ENCODE measurements at places on chromosomes 5 and 9.

DNA sequence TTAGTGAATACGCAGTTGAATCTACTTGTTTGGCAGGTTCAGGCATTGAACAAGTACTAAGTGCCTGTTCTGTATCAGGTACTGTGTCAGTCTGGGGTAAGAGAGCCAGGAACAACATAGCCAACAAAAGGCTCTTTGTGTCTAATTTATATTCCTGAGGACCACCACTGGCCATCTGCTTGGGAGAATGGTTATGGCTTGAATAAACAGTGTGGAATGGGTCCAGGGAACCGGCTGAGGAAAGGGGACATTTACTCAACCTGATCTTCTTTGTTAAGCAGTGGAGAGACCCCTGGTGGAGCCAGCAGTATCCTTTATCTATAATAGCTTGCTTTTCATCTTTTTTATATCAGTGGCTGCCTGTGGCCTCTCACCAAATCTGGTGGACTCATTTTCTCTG, 38.6 kb downstream of the EXOSC2 start:
- no peak for DNase-seq

DNA sequence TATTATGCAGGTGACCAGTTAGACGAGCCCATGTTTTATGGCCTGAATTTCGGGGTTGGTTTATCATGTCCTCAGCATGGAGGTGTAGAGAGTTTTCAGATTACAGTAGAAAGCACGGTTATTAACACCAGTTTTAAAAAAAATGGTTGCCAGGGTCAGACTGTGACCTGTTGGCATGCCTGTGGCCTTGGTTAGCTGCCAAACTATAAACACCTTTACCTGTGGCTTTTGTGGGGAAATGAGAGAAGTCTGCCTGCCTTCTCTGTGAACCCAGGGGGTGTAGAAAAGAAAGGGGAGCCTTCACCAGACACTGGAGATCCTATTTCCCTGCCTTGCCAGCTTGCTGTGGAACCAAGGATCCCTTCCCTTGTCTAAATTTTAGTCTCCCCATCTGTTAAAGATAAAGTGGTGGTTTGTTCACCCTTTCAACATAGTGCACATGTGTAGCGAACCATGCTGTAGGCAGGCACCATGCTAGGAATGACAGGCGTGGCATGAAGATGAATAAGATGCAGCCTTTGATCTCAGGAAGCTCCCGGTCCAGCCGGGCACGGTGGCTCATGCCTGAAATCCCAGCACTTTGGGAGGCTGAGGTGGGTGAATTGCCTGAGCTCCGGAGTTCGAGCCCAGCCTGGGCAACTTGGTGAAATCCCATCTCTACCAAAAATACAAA, 6.1 kb upstream of the PHF19 start:
- DNase-seq = no peak

- no peak for DNase-seq
Observed at GRCh38 chr5:137366526-137366925, 132.6 kb downstream of the SPOCK1 start.

- no peak for DNase-seq
Observed at GRCh38 chr5:55847837-55848236, 3.3 kb upstream of the IL31RA start.

DNA sequence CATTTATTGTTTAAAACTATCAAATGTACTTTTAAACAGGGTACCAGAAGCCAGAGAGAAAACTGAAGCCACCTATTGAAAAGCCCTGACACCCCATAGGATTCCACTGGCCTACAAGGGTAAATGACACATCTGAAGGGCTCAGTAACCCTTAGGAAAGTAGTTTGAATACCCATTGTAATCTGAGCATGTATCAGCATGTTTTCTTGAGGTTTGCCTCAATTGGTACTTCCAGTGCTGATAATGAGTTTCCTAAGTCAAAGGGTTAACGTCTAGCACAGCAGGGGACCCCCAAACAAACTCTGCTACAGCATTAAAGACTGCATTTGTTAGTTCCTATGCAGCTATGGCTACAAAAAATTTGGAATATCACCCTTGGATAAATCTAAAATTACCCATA, 657.1 kb downstream of the NR2F1-AS1 start:
- DNase-seq = no peak

GRCh38 chr9:121138973-121139372, 62.7 kb downstream of the RAB14 start:
- no peak for DNase-seq

DNA sequence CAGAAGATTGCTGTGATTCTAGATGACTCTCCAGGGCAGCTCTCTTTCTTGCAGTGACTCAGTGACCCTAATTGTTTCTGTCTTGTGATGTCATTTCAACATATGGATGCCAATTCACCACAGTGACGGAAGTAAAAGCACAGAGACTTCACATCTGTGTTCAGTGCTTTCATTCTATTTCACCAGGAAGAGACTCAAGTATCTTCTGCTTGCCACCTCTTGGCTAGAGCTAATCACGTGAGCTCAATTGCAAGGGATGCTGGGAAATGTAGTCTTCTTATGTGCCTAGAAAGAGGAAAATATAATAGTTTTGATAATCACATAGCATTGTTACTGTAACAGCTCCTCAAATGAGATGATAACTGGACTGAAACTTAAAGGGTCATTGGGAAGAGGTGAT, 453.3 kb upstream of the KLF4 start:
- DNase-seq = no peak

DNA sequence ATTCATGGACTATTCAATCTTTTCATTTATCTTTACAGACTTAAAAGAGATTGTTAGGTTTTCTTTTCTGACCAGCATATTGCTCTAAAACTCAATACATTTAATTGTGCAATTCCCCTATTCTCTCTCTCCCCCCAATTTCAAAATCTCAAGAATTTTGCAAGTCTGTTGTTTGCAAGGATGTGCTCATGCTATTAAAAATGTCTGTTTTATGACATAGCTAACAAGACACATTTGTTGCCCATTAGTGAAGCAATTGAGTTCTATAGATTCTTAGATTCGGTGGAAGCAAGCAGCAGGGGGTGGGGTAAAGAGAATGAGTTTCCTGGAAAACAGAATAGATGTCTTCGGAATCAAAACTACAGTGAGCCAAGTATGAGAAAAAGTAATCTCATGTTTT, 8.5 kb upstream of the CSNK1A1 start:
- DNase-seq = peak; percentile 61

DNA sequence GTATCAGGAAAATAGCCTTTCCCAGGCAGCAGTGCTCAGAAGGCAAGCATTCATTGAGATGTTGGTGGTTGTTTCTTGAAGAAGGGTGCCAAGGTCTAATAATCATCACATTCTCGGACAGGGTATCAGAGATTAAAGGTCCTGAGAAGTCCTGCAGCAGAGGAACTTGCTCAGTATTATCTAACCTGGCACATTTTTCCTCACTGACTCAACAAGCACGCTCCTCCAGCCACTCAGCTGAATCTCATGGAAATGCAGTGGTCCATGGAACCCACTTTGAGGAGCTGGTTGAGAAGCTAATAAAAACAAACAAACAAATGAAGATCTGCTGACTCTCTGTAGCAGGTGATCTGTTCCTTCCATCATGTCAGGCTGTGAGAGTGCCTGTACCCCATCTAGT, 35.3 kb upstream of the ICE1 start:
- no peak for DNase-seq

GRCh38 chr5:66285343-66285922, 141.3 kb downstream of the SREK1 start:
- DNase-seq = no peak

DNA sequence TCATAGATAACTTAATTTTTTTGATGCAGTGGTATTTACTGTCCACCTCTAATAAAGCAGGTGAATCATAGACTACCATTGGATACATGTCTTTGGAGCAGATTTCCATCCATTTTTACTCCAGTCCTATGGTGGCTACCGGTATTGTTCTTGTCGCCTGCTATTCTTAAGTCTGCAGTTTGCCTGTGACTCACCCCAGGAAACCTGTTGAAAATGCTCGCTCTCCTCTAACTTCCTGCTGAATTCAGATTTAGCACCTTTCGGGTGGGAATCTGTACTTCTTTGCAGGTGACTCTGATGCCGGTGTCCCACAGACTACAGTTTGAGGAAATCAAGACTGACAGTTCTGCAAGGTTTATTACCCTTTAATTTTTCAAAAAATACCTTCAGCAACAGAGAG, 58.8 kb upstream of the DHFR start:
- no peak for DNase-seq

DNA sequence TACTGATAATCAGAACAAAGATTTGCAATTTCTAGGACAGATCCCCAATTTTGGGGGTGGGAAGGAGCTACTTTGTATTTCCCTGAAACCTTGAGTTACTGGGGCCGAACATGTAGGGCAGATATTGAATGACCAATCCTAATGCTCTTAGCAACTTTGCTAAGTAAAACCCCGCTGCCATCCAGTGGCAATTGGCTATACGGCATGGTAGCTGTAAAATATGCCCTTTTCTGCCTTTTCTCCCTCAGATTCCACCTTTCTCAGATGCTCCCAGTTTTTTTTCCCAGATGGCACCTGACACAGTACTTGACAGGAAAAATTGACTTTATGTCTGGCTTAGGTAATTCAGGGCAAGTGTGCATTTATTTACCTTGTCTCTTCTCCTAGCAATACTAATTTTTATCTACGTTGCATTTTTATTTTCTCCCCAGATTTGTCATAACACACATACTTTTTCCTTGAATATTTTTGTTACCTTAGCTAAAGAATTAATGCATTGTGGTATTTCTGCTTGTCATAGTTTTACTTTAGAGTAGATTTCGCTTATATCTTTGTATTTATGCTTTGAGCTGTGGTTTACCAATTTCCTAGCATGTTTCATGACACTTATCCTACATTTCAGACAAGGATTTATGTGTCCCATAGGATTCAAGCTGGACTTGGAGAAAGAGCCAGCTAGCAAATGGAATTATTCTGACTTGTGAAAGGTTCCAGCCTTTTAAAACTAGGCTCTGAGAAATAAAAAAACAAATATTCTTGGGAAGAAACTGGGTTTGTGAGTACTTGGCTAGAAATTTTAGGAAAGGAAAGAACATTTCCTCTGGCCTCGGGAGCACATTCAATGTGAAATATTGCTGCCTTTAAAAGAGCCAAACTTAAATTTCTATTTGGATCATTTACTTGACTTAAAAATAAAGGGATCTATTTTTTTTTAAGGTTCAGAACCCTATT, 37.4 kb downstream of the PIK3R1 start:
- peak; percentile 62 for DNase-seq

- no peak for DNase-seq
Observed at GRCh38 chr5:5298068-5298633, 124.3 kb upstream of the ICE1 start.

GRCh38 chr5:8457187-8458037, 588.5 kb downstream of the MTRR start:
- DNase-seq = no peak

DNA sequence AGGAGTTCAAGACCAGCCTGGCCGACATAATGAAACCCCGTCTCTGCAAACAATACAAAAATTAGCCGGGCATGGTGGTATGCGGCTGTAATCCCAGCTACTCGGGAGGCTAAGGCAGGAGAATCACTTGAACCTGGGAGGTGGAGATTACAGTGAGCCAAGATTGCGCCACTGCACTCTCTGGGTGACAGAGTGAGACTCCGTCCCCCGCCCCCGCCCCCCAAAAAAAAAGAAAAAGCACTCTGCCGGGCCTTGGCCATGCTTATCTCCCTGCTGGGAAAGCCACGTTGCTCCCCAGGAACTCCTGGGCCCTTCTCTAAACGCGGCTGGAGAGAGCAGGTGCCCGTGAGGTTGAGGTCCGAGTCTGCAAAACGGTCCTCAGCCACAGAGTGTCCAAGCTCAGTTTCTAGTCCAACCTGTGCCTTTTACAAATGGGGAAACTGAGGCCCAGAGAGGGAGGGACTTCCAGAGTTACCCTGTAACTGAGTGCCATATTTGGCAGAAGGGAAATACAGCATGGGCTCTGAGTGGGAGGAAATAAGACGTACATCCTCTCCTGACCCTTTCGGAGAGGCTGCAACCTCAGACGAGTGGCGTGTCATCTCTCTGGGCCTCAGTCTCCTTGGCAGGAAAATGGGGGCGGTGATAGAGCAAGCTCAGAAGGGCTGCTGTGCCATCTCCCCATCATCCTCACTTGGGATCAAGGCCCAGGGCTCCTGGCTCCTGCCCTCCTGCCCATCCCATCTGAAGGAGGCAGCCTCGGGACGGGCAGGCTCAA, 6.6 kb upstream of the PHYHD1 start:
- DNase-seq = no peak

- DNase-seq = no peak
Observed at GRCh38 chr9:105877721-105878120, 183.4 kb downstream of the TMEM38B start.

GRCh38 chr9:131530546-131530919, 530 bp downstream of the UCK1 start:
- DNase-seq = no peak

DNA sequence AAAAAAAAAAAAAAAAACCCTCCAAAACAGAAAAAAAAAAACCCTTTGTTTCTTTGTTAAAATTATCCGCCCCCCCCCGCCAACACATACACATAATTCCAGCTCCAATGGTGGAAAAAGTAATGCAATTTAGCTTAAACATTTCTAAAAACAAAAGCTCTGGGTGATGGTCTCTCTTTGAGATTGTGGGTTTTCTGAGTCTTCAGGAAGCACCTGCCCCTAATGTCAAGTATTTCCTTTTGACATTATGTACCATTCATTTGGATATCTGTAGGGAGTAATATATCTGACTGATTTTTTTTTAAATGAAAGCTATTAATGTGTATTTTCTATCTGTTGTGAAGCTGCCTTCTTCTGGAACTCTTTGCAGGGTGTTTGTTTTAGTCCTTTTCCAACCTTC, 389.7 kb downstream of the TAF11L14 start:
- no peak for DNase-seq

DNA sequence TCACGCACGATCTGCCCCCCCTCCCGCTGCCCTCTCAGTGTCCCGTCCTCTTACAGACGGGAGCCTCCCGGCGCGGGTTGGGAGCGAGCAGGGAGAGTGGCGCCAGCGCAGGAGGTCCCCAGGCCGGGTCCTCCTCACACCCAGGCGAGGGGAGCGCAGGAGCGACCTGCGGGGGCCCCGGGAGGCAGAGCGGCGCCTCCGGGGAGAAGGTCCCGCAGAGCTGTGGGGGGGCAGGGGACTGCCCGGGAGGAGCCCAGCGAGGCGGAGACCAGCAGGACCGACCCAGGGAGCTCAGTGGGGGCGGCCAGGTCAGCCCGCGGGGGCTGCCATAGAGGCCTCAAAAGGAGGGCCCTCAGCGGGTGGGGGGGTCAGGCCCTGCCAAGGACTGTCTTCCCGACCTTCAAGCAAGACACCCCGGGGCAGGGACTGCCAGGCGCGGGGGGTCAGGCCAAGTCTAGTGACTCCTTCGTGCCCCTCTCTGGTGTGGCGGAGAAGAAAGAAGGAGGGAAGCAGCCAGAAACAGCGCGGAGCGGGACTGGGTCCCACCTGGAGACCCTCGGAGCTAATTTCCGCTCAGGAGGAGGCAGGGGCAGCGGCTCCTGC, 123.3 kb upstream of the ERCC6L2 start:
- no peak for DNase-seq

DNA sequence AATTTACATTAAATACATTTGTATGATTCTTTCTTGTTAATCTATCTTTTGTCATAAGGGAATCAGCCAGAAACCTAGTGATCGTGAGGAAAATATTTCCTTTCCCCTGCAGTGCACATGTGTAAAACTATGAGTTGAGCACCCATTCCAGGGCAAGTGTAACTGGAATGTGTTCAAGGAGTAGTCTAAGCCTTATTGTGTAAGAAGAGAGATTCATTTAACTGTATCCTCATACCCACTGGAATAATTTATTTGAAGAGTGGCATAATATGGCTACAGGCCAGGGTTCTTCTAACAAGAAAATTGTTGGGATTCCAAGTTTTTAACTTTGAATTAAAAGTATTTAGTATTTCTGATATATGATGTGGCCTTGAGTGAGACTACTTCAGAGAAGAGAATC, 1692.7 kb downstream of the EFNA5 start:
- DNase-seq = no peak

- no peak for DNase-seq
Observed at GRCh38 chr5:54480296-54480695, 24.8 kb downstream of the HSPB3 start.

GRCh38 chr5:163790497-163790896, 285.1 kb downstream of the MAT2B start:
- no peak for DNase-seq

All from AML-193 (cell line).